NCI-H82 (cell line): ENCODE measurements at places on chromosomes 16 and 17.

DNA sequence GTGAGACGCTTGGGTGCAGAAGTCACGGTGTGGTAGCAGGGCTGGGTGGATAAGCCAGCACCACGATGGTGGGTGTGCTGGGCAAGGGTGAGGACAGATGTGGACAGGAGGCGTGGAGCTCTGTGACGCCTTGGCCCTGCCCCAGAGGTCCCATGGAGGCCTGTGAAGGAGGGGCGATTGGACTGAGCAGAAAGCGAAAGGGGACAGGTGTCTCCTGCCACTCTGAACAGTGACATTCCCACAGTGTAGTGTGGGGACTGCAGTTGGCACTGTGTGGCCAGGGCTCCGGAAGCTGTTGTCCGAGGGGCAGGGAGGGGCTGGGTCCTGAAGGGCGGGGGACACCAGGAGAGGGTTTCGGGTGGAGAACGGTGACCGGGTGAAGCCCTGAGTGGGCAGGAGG is 7.3 kb downstream of the TBC1D24 start:
- no peak for DNase-seq

DNA sequence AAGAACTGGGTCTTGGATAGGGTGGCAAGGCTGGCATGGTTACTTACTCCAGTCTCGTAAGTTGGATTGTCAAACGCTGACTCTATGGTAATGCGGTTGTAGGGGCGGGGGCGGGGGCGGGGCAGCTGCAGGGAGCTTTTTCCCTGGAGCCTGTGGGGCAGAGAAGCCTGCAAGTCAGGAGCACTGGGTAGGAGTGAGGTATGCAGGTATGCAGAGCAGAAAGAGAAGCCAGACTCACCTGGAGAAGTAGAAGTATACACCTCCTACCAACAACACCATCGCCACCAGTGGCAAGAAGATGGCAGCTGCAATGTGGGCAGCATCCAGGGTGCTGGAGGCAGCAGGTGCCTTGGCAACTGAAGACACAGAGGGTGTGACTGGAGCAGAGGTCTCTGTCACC is 4.8 kb upstream of the PHF12 start:
- DNase-seq, result no peak

DNA sequence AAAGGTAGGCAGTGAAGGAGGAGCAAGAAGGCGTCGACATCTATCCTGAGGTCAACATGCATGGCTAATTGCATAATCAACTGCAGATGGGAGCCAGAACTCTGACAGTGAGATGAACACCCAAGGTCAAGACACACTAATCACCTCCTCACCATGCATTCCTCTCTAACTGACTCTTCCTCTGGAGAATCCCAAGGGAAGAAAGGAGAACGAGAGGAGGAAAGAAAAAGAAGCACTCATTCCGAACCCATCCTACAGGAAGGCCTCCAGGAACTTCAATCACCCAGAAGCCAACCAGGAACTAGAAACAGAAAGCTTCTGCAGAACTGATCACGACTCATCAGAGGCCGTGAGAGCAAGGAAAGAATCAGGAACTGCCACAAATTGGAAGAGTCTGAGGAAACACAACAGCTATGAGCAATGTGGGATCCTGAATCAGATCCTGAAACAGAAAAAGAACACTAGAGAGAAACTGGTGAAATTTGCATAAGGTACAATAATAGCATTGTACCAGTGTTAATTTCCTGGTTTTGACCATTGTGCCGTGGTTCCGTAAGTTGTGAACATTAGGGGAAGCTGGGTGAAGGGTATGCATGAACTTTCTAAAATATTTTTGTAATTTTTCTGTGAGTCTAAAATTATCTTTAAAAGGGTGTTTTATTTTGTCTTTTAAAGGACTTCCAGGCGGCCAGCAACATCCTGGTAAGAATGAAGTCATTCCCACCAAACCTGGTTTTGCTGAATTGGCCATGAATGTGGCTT is 10.0 kb upstream of the BEAN1 start:
- no peak for DNase-seq

GRCh38 chr17:36877771-36878170 is 59.5 kb upstream of the LHX1 start:
- DNase-seq, result no peak

DNA sequence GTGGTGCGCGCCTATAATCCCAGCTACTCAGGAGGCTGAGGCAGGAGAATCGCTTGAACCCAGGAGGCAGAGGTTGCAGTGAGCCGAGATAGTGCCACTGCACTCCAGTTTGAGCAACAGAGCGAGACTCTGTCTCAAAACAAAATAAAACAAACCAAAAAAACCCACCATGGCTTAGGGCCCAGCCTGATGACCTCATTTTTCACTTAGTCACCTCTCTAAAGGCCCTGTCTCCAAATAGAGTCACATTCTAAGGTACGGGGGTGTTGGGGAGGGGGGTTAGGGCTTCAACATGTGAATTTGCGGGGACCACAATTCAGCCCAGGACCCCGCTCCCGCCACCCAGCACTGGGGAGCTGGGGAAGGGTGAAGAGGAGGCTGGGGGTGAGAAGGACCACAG is 1.4 kb upstream of the STH start:
- no peak for DNase-seq
